ENCODE measurements at places on chromosomes 2 and 18.
A peak's percentile ranks its signal among the peaks of the same experiment; 100 is the strongest.

GRCh38 chr2:155043097-155043496 is 344.6 kb downstream of the KCNJ3 start:
- no peak for DNase-seq

GRCh38 chr2:85779641-85780315 is 26.0 kb downstream of the ATOH8 start:
- no peak for DNase-seq

GRCh38 chr2:45131587-45131986 is 122.3 kb upstream of the SIX2 start:
- DNase-seq: no peak

- DNase-seq: no peak
Observed at GRCh38 chr18:10332452-10332851, 122.0 kb upstream of the APCDD1 start.

DNA sequence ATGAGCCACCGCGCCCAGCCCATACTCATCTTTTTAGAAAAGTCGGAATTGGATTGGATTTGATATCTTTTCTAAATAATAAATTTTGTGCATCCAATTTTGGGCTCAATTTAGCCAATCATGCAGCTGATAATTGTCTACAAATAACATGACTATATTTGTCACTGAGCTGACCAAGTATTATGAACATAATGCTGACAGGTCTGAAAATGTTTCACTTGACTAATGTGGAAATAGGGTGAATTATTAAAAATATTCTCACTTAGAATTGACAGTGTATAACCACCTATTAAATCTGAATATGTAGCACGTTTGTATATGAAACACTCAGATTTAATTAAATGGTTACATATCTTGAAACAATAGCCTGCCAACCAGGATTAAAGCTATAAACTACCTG is 657.2 kb upstream of the FSHR start:
- no peak for DNase-seq

DNA sequence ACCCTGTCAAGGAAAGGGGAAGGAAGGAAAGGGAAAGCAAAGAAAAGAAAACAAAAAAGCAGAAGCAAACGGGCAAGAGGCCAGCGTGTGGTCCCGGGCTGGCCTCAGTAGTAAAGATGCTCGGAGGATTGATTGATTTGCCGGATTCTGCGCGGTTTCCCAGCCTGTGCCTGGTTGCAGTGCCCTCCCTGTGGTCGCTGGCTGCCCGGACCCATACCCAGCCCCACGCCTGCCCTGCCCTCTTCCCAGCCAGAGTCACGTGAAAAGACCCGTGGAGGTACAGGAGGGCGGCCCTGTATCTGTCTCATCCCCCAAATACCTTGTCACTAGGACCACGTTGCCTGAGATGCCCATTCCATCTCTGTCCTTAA is 55.1 kb upstream of the IMP4 start:
- DNase-seq: no peak

DNA sequence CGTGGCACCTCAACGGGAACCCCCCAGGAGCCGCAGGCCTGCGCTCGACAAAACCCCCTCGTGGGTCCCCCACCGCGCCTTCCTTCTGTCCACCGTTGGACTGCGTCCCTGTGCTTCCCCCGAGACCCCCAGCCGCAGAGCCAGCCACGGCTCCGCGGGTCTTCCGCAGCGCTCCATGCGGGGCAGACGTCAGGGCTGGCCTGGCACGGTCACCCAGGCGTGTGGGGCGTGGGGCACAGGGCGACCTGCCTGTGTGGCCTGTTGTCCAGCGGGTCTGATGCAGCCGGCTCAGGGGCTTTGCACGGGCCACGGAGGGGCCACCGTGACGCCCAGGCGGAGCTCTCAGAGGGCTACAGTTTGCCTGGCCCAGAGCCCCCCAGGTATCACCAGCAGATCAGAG is 11.0 kb downstream of the NFATC1 start:
- DNase-seq: no peak

GRCh38 chr2:31812051-31812798 is 198.6 kb downstream of the MEMO1 start:
- no peak for DNase-seq

DNA sequence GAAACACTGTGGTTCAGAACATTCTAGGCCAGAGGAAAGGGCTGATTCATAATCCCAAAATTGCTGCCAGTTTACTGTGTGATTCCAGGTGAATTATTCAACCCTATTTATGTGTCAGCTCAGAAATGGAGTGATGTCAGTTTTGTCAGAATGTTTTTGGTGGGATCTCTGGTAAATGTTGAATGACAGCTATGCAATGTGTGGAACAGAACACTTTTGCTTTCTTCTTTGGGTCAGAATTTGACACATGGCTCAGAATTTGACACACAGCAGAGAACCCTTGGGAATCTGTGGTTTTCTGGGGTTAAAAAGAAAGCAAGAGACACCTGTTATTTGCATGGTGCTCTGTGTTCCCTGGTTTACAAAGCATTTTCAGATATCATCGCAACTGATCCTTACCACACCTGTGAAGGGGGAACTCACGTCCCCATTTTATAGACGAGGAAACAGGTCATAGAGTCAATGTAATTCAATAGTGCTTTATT is 1.6 kb upstream of the MTA3 start:
- DNase-seq: no peak

GRCh38 chr18:2610549-2610948 is 39.2 kb downstream of the NDC80 start:
- no peak for DNase-seq

GRCh38 chr18:4224031-4224704 is 230.9 kb downstream of the DLGAP1 start:
- DNase-seq: no peak

- no peak for DNase-seq
Observed at GRCh38 chr2:110993557-110994231, 127.0 kb upstream of the BCL2L11 start.

- no peak for DNase-seq
Observed at GRCh38 chr18:76055578-76055977, 439.5 kb downstream of the ZNF516 start.

DNA sequence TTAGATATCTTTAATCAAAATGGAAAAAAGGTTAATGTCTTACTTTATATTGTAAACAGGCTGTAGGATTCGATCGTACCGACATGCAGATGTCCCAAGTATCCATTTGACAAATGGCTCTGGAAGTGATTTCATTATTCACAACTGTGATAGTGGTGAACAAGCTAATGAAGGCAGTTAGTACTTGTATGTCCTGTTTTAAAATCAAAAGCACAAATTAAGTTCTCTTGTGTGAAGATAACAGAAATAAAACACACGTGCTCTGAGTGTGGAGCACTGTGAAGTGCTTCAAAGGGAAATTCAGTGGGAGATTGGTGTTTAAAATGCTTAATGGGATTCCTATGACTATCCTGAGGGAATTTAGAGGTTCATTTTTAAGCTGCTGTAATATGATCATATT is 8.6 kb upstream of the LRP1B start:
- DNase-seq: no peak

DNA sequence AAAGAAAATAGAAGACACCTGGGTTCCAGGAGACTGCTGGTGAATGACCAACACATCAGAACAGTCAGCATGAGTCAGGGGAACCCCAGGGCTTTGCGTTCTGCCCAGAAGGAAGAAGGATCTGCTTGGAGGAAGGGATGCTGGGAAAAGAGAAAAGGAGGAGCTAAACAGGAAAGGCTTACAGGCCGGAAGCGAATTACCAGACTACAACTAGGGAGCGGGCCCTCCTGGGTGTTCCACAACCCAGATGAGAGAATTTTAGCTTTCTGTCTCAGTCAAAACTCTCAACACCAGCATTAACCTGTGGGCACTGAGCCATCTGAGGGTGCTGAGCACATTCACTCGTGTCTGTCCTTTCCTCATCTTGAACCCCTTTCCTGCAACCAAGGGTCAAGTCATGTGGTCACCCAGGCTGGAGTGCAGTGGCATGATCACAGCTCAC is 19.2 kb downstream of the CDC42EP3 start:
- no peak for DNase-seq

GRCh38 chr2:151166410-151166809 is 95.3 kb downstream of the RBM43 start:
- no peak for DNase-seq

- DNase-seq: no peak
Observed at GRCh38 chr2:217222309-217222910, 362.5 kb upstream of the TNP1 start.

- peak; percentile 4 for DNase-seq
Observed at GRCh38 chr2:177332026-177332991, 60.3 kb upstream of the AGPS start.

GRCh38 chr2:176178038-176178756 is 10.3 kb upstream of the HOXD1 start:
- no peak for DNase-seq

DNA sequence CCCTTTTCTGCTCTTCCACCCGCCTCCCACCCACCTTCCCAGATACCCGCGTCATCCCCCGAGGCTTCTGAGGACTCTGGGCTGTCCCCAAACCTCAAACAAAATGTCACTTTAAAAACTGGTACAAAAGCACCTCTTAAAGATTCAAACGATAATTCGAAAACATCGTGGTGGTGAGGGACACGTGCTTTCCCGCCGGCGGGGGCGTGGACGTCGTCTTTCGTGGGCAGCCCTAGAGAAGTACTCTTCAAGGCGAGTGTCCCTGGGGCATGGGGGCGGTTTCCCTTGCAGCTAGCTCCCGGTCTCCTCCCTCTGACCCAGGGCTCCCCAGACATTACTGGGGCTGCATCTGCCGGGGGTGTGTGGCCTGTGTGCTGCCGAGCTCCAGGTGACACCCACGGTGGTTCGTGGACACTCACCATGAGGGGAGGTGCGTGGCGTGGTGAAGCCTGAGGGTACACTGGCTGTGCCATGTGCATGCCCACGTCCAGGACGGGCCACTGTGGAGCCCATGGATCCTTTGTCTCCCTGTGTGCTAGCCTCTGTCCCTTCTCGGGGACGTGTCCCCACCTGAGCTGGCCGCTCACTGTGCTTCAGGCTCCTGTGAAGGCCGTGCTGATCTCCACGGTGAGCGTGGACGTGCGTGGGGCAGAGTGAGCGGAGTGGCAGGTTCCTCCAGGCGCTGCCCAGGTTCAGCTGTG is 117.8 kb downstream of the NFATC1 start:
- DNase-seq: no peak

DNA sequence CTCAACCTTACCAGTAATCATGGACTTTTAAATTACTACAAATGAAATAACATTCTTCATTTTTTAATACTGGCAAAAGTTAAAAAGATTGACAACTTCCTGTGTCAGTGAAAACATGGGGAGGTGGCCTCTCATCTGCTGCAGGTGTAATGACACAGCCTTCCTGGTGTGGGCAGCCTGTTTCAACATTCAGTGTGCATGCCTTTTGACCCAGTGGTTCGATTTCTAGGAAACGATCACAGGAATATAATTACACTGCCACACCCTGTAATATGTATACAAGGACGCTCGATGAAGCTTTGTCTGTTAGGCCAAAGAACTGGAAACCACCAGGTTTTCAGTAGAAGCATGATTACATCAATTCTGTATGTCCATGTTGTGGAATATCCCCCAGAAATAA is 68.7 kb downstream of the MTHFD2 start:
- peak; percentile 38 for DNase-seq

GRCh38 chr2:159209341-159210306 is 76.9 kb downstream of the WDSUB1 start:
- peak; percentile 20 for DNase-seq

- no peak for DNase-seq
Observed at GRCh38 chr18:607930-608329, 11.1 kb downstream of the CLUL1 start.

- DNase-seq: no peak
Observed at GRCh38 chr2:222303828-222304736, 5.3 kb upstream of the PAX3 start.

DNA sequence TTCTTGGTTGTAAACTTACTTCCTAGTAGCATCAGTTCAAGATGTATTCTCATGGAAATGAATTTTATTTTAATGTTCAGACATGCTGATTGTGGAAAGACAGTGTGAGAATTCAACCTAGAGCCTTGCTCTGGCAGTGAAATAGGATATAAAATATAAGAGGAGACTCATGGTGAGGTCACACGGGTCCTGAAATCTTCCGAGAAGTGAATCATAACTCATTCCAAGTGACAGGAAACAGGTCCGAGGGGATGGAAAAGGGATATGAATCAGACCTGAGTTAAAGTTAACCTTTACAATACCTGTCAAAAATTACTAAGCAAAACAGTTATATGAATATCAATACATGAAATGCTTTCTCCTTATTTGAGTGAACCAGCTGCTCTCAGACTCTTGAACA is 185.2 kb upstream of the LRRTM1 start:
- DNase-seq: no peak

DNA sequence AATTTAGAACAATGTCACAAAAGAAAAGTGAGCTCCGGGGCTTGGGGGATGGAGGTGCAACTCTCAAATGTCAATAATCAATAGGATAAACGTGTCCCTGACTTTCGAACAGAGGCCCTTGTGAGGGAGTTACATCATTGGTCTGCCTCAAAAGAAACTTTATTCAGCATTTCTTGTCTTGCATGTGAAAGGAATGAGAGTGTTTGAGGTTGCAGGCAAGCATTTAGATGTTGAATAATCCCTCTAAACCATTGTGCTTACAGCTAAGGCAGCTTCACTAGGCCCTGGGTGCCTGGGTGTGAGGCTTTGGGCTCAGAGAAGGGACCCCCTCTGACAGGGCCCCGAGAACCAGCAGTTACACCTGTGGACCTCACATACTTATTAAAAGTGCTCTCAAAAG is 28.6 kb upstream of the FHL2 start:
- no peak for DNase-seq

GRCh38 chr2:41985573-41986095 is 62.2 kb upstream of the PKDCC start:
- no peak for DNase-seq

- no peak for DNase-seq
Observed at GRCh38 chr2:205284334-205284733, 398.0 kb upstream of the NRP2 start.

DNA sequence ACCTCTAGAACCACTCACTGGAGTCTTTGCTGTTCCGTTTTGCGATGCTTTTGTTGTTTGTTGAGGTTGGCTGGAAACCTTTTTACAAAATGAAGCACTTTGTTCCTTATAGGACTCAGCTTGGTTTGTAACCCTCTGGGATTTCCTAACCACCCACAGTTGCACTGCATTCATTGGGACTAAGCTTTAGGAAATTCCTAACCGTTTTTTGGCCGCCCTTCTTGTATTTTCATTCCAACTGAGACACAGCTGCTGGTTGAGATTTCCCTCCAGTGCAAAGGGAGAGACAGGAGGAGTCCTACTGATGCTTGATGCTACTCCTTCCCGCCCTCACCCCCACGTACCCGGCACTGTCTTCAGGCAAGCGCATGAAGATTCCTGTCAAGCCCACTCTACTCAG is 6.1 kb upstream of the DIPK1C start:
- no peak for DNase-seq

- DNase-seq: no peak
Observed at GRCh38 chr18:34023471-34023870, 201.2 kb downstream of the NOL4 start.
